Mesenteric fat pad (tissue), 1 donor: ENCODE measurements at places on chromosomes 7 and 10. TPM values are rescaled to one million over a fixed set of nuclear protein-coding genes. Genes with fewer than 3 reads are reported as not detected.

- no peak for DNase-seq
These were observed 14.4 kb downstream of the SGPL1 start for GRCh38 chr10:70830164-70830563.

DNA sequence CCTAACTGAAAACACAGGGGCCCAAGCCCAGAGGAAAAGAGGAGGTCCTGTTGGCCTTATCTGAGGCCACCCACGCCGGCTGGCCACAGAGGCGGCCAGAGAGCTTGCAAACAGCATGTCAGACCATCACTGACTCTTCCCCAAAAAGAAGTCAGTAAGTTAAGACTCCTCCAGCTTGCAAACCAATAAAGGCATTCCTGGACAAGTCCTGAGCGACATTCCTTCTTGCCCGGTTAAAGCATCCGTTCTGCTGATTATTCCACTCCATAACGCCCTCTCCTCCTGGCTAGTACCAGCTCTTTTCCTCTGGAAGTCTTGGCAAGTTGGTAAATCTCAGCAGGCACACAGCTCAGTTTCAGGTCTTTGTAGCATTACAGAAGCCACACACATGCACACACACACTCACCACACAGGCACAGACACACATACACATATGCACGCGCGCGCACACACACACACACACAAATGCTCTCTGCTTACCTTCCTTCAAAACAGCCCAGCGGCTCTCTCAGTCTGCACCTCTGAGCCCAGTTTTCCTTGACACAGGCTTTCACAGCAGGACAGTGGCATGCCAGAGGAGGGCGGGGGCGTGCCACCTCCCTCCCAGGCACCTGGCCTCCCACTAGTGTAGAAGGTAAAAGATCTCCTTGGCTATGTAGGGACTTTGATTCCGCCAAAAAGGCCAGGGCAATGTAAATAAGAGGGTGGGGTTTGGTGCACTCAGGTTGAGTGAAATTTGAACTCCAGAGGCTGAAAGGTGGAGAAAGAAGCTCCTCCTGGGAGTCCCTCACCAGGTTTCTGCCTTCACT lies 201.4 kb downstream of the TNS3 start:
- no peak for DNase-seq

- no peak for DNase-seq
These were observed 22.2 kb downstream of the DNAJB12 start for GRCh38 chr10:72332423-72333111.

DNA sequence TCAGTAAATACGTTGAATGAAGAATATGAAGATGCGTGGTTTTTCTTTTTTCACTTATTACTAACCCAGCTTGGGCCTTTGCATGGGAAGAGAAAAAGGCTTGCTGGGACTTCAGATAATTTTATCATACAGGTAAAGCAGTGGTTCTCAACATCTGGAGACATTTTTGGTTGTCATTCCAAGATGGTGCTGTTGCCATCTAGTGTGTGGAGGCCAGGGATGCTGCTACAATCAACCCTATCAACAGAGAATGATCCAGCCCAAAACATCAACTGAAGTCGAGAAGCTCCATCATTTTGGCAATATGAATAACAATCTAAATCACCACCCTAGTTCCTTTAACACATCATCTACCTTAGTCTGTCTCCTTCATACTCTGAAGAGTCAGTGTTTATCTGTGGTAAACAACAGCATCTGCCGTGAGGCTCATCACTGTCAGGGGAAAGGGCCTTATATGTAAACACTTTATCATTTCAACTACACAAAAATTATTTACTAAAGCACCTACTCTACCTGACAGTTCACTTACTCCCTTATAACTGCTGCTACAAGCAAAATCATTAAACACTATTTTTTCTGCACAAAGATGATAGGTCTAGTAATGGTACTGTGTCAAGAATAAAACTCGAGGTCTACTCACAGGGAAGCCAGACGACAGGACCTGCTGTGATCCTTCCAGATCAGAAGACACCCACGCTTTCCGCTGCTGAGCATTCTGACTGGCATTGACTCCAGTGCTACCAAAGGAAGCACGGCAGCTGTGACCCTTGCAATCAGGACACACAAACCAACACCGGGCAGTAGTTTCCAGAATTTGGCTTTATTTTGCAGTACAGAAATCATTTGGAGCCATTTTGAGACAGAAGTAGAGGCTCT lies 48.6 kb downstream of the GDI2 start:
- DNase-seq, result no peak

The MYPN gene
- not detected for total RNA-seq

The LRIT1 gene
- total RNA-seq, result not detected
